ENCODE measurements at places on chromosomes 6 and 20. TPM values are rescaled to one million over a fixed set of nuclear protein-coding genes. Genes with fewer than 3 reads are reported as not detected.

DNA sequence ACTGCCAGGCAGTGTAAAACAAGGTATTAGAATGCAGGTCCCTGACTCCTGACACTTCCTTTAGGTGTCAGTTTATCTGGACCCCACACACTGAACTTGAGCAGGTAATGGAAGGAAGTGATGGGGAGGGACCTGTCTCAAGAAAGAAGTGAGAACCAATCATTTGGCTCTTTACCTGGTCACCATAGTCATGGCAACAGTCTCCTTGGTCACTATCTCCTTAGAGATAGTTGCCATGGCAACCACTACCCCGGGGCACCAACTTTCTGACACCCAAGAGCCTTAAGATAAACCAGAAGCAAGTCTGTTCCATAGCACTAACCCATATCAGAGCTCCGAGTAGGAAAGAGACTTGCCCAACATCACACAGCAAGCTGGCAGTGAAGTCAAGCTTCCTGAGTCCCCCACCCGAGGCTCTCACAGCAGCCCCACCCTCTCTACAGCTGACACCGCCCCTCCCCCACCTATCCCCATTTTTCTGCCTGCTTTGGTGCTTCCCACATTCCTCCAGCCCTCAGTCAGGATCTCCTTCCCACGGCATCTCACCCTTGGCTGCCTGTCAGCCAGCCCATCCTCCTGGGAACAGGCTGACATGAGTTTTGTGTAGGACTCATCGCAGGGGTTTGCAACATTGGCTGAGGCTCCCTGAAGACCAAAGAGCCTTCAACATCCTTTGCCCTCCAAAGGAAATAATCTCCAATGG lies 16.3 kb upstream of the HM13 start:
- DNase-seq = no peak

CST1 gene
- 48.3 TPM for total RNA-seq

SCRT2 gene
- total RNA-seq = not detected

DNA sequence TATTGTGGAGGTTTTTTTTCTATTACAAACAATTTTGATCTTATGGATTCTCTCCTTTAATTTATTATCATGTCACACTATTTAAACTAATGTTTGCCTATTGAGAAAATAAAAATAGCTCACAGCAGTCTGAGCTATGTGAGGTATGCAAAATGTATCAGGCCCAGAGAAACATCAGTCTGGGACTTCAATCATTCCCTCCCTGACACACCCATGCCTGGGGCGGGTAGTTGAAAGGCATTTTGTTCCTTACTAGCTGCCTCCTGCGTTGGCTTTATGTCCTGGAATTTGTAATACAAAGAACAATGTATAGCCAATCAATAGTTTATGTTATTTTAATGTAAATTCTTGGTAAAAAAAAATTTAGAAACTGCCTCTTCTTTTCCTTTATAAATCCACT lies 403.3 kb downstream of the EPM2A start:
- peak; percentile 11 for DNase-seq

DEF6 gene
- 0.71 TPM for total RNA-seq

C6orf141 gene
- total RNA-seq = not detected

- no peak for DNase-seq
Observed at GRCh38 chr20:37901240-37901639, 1.7 kb upstream of the VSTM2L start.

DNA sequence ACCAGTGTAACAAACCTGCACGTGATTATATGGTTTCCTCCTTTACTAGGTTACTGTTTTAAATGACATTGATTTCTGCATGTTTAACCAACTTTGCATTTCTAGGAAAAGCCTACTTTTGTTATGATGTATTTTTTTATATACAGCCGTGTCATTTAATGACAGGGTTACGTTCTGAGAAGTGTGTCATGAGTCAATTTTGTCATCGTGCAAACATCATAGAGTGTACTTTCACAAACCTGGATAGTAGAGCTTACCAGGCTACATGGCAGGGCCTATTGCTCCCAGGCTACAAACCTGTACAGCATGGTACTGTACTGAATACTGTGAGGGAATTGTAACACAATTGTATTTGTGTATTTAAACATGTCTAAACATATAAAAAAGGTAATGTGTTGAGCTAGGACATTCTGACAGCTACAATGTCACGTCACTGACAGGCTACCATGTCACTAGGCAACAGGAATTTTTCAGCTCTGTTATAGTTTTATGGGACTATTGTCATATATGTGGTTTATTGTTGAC lies 205.3 kb downstream of the PRL start:
- no peak for DNase-seq

DNA sequence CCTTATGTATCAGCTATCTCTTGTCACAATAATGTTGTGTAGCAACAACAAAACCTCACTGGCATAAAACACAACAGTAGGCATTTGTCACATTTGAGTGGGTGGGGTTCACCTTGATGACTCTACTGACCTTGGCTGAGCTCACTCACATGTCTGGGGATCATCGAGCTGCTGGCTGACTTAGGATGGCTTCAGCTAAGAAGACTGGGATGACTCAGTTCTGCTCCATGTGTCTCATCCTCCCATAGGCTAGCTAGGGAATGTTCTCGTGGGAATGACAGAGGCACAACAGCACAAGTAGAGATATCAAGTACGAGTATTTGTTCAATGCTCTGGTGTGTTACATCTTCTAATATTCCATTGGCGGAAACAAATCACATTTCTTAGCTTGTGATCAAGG lies 167.9 kb downstream of the PLCB1 start:
- no peak for DNase-seq

DNA sequence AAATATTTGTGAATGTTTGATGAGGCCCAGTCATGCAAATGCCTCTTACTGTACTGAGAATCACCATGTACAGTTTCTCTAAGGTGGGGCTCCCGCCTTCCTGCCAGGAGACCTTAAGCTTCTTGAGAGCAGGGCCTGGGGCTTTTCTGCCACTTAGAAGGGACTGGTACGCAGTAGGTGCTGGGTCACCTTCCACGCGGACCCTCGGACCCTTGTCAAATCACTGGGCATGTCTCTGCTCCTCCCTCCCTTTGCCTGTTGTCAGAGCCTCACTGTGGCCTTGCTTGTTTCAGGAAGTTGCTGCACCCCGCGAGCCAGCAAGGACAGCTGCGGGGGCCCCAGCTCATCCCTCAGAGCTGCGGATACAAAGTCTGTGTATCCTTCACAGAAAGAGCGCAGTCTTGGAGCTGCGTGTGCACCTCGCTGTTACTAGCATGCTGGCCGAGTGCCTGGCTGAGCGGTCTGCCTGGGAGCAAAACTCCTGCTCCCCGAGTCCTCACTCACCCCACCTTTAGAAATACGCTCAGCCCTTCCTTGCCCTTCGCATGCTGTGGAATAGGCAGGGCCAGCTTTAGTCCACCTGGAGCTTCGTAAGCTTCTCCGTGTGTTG lies 30.7 kb upstream of the IRF4 start:
- DNase-seq = no peak

FAXC gene
- 27.7 TPM for total RNA-seq

SUMO4 gene
- total RNA-seq = not detected

ZBTB22 gene
- total RNA-seq = 9.2 TPM

All from SK-MEL-5 (cell line).